Stimulated activated CD8-positive, alpha-beta memory T cell treated with anti-CD3 and anti-CD28 coated beads, Interleukin-4, amount 100 ng/mL, for 1 hour (primary cell): ENCODE measurements at places on chromosomes 7 and 10.

DNA sequence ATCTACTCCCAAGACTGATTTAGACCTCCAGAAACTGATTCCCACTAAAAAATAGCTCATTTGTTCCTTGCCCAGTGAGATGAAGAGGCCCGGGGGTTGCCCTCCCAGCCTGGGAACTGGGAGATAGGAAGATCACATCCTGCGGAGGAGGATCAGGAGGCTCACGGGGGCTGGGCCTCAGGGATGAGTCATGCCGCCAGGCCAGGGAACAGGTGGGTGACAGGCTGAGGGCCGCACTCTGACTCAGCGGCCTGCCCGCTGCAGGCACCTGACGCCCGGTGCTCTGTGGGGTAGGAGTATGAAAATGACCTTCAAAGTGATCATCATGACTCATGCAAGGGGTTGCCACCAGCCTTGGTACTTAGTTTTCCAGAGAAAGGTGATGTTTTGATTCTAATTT, 104.5 kb upstream of the ZPBP start:
- peak; percentile 31 for DNase-seq

GRCh38 chr10:127964621-127965020, 57.7 kb downstream of the PTPRE start:
- DNase-seq: no peak

GRCh38 chr10:80406204-80406603, 2.1 kb upstream of the PRXL2A start:
- DNase-seq: no peak

- DNase-seq: no peak
Observed at GRCh38 chr7:156175003-156175402, 362.7 kb upstream of the SHH start.

- DNase-seq: no peak
Observed at GRCh38 chr7:50508471-50508943, 56.7 kb downstream of the DDC start.

DNA sequence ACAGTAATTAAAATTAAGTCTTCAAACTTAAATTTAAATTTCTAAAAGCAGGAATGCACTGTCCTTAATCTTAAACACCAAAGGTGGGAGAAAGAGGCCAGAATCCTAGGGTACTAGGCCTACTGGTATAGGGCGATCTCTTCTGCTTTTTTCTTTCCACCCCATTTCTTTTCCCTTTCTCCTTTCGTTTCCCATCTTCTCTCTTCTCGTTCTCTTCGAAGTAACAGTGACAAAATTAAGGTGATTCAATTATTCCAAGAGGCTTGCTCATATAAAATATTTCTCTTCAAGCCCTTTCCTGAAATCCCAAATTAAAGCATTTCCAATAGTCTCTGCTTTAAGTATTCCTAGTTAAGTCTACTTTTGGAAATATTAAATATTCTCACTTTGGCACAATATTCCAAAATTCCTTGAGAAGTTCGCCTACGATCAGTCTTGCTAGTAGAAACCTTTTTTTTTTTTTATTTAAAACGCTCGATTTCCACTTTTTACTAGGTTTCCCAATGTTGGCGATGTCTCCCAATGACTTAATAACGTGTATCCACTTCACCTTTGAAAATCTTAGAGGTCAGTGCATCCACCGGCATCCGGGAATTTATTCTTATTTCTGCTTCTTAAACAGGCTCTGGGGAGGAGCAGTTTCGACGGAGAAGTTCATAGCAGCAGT, 765 bp upstream of the LCOR start:
- no peak for DNase-seq

DNA sequence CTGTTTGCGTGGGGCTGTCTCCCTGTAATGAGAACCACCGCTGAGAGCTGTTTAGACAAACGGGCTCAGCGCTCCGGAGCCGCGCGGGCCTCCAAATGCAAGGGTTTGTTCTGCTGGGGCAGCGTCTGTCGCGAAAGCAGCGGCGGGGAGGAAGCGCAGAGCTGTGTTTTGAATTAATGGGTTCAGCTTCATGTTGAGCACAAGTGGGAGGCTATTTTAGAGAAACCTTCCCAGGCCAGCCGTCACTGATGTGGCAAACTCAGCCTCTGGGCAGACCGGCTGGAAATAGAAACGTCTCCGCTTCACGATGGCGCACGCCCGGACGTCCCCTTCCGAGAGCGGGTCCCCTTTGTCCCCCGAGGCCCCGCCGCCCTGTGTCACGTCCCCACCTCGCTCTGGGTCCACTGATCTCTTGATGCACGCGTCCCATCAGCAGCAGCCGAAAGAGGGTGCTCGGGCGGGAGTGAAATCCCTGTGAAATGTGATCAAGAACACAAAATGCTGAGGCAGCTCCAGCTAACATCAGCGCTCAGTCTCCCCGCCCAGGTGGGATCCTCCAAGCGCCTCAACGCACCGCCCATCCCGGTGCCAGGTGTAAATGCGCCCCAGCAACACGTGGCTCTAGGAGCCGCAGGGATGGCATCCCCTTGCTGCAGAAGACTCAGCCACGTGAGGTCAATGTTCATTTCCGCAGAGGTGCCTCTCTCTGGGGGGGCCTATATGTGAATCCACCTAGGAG, 44.9 kb downstream of the BAMBI start:
- DNase-seq: no peak

DNA sequence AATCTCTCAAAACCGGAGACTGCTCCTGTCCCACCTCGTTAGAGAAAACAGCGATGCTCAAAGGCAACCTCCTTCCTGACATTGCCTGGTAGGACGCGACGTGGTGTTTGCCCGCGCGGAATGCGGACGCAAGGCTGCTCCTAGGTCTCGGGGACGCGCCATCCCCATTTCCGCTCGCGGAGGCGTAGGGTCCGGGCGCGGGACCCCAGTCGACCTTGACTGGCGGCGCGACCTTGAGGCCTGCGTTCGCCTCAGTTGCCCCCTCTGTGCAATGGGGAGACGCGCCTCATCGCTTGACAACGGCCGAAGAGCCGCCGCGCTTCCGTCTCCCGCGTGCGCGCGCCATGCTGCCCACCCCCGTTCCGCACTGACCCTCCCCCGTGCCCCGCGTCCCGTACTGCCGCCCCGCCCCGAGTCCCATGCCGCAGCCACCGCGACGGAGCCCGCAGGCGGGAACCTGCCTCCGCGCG, 412 bp upstream of the PPIA start:
- no peak for DNase-seq

DNA sequence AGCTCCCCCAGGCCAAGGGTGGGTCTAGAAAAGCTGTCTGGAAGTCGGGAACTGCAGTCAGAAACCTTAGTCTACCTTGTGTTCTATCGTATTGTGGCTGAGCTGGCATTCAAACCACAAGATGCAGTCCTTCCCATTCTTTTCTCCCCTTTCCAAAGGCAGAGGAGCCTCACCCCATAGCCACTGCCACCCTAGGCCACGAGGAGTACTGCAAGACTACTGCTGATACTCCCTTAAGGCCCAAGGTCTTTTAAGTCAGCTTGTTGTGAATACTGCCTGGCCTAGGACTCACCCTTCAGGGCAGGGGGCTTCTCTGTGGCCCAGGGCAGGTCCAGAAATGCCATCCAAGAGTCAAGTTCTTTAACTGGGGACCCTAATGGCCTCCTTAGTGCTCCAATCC, 214.5 kb upstream of the CNTNAP2 start:
- DNase-seq: no peak

DNA sequence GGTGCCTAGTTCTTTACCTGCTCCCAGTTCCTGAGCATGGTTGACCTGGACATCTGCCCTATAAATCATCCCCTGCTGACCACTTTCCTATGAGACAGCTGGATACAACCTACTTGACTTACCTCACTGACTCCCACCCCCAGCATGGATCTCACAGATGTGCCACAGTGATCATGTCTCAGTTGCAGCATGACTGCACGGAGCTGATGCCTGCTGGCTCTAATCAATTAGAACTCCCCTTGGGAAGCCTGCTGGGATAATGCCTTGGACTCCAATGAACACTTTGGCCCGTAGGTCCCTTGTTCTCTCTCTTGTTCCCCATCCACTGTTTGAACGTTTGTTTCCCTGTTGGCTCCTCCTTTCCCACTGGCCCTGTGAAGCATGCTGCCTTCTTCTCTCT, 271.2 kb upstream of the IGFBP3 start:
- no peak for DNase-seq
